Camera-type eye (tissue), 1 donor: ENCODE measurements at places on chromosomes 7 and 10. TPM values are rescaled to one million over a fixed set of nuclear protein-coding genes. Genes with fewer than 3 reads are reported as not detected.

The FAM131B gene
- 13.0 TPM for total RNA-seq

The EN2 gene
- total RNA-seq = 0.11 TPM

The RAMP3 gene
- 18.1 TPM for total RNA-seq

The NPS gene
- not detected for total RNA-seq

The SDK1 gene
- total RNA-seq = 17.0 TPM

The CXCL12 gene
- total RNA-seq = 117 TPM

The H2BK1 gene
- not detected for total RNA-seq

The OR6V1 gene
- not detected for total RNA-seq
